ENCODE measurements at places on chromosomes 7 and 10.

GRCh38 chr10:1942478-1942877, 205.2 kb upstream of the ADARB2 start:
- DNase-seq = no peak

- no peak for DNase-seq
Observed at GRCh38 chr10:31819391-31819820, 109.2 kb downstream of the ARHGAP12 start.

DNA sequence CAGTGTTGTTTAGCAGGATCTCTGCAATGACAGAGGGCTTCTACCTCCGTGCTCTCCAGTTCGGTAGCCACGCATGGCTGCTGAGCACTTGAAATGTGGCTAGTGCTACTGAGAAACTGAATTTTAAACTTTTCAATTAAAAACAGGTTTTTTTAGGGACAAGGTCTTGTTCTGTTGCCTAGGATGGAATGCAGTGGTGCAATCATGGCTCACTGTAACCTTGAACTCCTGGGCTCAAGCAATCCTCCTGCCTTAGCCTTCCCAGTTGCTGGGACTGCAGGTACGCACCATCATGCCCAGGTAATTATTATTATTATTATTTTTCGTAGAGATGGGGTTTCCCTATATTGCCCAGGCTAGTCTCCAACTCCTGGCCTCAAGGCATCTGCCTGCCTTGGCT, 13.4 kb upstream of the SFRP5 start:
- no peak for DNase-seq

GRCh38 chr7:36393826-36394225, 4.2 kb downstream of the ANLN start:
- no peak for DNase-seq

DNA sequence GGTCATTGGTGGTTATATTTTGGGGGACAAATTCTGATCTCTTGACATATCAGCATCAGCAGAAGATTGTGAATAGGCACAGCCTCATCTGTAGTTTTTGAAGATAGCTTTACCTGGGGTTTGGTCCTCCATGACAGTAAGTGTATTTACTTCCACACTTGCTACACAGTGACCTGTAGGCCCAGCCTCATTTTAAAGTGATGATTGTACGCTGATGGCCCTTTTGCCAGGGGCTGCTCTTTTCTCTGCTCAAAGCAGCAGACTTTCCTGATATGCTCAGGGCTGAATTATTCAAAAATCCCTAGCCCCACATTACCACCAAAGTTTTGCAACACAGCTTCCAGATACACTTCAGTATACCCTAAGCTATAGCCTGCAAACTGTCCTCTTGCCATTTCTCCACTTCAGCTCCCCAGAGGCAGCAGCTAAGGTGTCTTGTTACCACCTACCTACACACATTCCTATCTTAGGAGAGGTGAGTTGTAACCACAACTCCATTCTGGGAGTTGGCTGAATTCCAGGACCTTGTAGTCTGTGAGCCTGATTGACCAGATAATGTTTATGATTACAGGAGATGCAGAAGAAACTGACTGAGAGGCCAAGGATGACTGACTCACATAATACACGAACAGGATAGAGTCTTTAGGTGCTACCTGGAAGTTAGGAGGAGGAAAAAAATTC, 6.0 kb downstream of the ASB4 start:
- DNase-seq = no peak

DNA sequence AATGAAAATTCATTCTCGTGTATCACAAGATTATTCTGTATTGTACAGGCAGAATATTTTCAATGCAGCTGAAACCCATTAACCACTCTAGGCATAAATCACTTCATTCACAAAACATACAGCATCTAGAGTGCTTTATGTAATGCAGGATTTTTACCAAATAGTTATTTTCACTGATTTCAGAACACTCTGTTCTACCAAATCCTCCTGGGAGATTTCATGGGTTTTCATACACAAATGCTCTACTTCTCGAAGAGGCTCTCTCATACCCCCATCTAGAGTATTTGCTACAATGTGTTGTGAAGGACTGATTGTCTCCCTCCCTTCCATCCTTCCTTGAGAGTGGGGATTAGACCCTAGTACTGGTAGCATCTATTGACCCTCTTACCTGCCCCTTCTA, 209.2 kb upstream of the LRRN3 start:
- no peak for DNase-seq

GRCh38 chr7:101632641-101633040, 3.5 kb upstream of the MYL10 start:
- DNase-seq = no peak

DNA sequence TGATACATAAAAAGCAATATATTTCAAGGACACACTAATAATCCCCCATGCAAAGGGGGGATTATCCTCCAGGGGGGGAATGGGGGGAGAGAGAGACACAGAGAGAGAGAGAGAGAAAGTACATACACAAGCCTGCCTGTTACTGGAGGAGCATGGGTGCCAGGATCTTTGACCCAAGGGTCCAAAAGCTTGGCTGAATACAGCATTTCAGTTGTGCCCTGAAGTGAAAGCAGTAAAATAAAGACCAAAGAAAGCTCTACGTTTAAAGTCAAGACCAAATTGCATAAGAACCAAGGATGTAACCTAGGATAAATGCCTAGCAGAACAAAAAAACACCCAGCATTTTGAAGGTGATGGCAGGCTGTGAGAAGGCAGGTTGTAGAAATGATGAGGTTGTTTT, 27.8 kb upstream of the ITGB8 start:
- DNase-seq = no peak

DNA sequence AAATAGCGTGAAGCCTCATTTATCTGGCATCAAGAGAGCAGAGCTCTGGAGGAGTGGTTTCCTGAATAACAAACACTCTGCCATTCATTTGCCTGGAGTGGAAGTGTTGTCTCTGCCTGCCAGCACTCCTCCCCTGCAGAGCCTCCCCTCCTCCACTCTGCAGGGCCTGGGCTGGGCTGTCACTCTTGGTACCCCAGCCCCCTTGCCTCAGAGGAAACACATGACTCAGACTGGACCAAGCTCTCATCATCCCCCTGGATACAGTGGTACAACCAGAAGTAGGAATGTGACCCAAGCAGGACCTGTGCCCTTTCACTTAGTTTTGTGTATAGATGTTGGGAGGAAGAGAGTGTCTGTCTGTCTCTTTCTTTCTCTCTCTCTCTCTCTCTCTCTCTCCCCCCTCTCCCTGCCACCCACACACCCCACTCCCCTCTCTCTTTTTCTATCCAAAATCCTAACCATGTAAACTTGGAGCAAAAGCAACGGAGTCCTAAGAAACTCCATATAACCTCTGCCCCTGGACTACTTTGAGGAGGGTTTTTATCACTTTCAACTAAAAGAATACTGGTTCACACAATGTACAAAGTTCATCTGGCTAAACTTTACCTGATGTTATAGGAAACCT, 43.9 kb downstream of the DOCK4 start:
- DNase-seq = no peak

DNA sequence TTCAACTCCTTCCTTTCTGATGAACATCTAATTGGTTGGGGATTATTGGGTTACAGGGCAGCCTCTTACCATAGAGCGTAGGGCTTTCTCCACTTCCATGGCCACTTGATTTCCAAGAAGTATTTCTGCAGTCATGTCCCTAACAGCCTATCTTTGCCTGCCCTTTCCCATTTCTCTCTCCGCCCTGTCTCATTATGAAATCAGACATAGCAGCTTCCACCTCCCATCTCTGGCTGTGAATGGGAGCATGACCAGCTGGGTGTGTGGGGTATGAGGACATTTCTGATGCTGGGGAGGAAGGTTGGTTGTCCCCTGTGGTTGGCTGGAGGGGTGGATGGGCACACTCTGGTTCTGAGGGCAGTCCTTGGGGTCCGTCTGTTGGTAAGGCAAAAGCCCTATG, 41.2 kb downstream of the ADCYAP1R1 start:
- DNase-seq = no peak

DNA sequence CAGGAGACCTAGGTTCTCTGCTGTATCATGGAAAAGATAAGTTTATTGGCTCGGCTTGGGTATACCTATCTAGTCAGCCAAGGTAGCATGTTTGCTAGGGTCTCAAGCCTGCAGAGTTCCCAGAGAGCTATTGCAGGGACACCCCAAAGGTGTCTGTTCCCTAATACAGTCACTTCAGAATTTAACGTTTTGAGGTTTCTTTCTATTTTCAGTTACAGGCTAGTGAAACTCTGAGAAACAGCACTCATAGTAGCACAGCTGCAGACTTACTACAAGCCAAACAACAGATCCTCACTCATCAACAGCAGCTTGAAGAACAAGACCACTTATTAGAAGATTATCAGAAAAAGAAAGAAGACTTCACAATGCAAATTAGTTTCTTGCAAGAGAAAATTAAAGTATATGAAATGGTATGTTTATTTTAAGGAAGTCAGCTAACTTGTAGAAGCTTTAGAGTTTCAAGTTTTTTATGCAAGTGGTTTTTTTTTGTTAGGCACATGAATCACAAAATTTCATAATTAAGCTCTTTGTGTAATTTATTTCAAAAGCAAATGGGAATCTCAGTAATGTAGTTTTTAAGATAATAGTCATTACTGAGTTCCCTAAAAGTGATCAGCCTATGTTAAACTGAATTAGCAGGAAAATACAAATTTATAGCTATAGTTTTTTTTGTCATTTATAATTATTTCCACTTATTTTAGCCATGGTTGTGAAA, 54.9 kb downstream of the AKAP9 start:
- DNase-seq = no peak

- no peak for DNase-seq
Observed at GRCh38 chr7:38360776-38361175, 87.3 kb upstream of the TARP start.

DNA sequence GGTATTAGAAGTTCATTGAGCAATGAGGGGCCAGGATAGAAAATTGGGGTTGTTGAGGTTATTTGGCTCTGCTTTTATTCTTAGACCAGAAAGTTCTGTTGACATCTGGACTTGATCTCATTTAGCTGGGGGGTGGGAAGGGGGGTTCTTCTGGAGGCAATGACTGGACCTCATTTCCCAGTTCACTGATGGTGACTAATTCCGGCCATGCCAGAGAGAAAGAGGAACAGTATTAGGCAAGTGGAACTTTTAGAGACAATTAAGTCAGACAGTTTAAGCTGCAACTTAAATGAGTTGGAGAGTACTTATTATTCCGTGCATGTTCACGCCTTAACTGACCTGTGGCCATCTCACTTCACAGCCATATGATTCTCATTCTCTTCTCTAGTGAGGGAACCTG, 512.5 kb downstream of the REEP3 start:
- DNase-seq = no peak

- DNase-seq = no peak
Observed at GRCh38 chr7:131327049-131327625, 539 bp upstream of the MKLN1 start.

DNA sequence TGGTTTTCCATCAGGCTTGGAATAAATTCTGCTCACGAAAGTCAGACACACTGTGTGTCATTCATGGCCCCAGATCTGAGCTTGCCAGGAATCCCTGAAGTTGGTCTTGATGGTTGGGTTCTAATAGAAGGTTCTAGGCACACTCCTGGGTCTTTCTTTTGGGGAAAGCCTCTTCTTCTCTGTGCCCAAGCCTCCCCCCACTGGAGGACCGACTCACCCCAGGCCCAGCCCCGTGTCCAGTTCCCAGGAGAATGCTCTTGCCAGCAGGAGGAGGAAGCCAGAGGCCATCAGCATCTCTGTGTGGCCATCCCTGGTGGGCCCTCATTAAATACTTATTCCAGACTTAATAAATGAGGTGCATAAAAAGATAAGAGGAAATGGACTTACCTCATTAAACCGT, 548.0 kb downstream of the TCERG1L start:
- DNase-seq = no peak

DNA sequence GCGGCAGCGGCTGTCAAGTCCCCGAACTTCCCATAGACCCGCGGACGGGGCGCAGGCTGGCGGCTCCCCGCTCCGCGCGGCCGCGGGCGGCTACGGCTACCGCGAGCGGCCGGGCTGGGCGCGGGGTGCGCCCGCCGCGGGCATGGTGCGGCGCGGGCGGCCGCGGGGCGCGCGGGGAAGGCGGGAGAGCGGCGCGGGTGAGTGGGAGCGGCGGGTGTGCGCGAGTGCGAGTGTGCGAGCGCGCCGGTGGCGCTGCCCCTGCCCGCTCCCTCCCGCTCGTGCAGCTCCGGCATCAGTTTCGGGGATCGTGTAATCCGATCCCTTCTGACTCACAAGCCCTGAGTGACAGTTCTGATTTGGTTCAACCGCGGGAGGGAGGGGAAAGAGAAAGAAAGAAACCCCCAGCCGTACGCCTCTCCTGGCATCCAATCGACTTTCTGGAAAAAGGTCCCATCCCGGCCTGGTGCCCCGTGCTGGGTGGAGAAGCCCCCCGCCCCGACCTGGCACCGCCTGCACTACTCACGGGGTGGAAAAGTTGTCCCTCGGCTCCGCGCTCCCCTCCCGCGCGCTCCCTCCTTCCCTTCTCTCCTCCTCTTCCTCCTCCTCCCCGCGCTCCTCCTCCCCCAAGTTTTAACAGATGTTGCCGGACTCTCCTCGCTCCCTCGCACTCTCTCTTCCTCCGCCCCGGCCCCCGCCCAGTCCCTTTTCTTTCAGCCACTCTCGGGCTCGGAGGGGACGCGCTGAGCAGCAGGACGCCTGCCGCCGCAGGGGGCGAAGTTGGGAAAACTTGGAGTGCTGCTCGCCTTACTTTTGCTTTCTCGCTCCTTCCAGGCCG, at the start of gene GLI3:
Gene GLI3, minus strand, starts transcription at position 234 of the 835 bp plus-strand sequence. CDS start 13,956 bp downstream, outside the sequence.
- DNase-seq = no peak

- no peak for DNase-seq
Observed at GRCh38 chr7:144414815-144415214, 11.3 kb upstream of the NOBOX start.

DNA sequence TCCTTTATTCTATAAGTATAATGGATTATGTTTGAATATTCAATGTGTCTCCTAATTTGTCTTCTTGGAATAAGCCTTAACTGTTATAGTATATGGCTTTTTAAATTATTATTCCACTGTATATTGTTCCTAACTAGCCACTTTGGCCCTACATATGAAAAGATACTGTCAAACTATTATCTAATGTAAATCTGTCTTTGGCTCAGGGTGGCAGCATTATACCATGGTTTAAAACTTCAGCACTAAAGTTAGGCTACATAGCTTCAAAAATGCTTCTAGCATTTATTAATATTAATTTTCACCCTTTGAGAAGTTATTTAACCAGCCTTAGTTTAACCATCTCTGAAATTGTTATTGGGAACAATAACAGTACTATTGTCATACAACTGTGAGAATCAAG, 543.1 kb upstream of the MBL2 start:
- no peak for DNase-seq

- DNase-seq = no peak
Observed at GRCh38 chr7:26928703-26929347, 64.4 kb upstream of the SKAP2 start.

DNA sequence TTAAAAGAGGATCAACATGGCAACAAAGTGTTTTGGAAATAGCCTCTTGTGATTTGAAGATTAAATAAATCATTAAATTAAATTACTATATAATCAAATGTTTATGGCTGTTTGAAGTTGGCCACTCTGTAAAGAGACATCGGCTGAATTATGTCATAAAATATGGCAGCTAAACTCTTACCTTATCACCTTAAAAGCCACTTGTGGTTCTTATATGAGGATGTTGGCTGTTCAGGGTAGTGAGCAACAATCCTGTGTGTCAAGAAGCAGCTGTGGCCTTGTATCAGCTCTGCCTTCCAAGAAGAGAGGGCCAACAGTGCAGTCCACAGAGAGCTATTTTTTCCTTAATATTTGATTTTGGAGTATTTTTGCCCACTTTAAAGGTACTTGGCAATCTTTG, 113.4 kb upstream of the CDK6 start:
- DNase-seq = no peak

- no peak for DNase-seq
Observed at GRCh38 chr10:60989400-60989876, 45.5 kb upstream of the RHOBTB1 start.
